ENCODE measurements at places on chromosomes 2 and 18. TPM values are rescaled to one million over a fixed set of nuclear protein-coding genes. Genes with fewer than 3 reads are reported as not detected.

Gene RNASEH1
- total RNA-seq, result 27.6 TPM

- no peak overlapping the region for H3K27ac ChIP-seq
- no peak for DNase-seq
- H3K4me1 ChIP-seq, result no peaks in the 10 kb centered on the region
- no peak overlapping the region for H3K4me3 ChIP-seq
Observed at GRCh38 chr2:159840616-159841015, 42.6 kb upstream of the CD302 start.

Gene RSAD2
- total RNA-seq, result 6.3 TPM

Gene DUSP2
- total RNA-seq, result 14.4 TPM

- no peaks in the 10 kb centered on the region for H3K27me3 ChIP-seq
- H3K4me1 ChIP-seq, result no peaks in the 10 kb centered on the region
- no peak overlapping the region for H3K4me3 ChIP-seq
- DNase-seq, result no peak
- H3K36me3 ChIP-seq, result peaks cover 97% of the 10 kb centered on the region
- H3K27ac ChIP-seq, result no peak overlapping the region
Observed at GRCh38 chr2:27647289-27647688, 16.1 kb downstream of the SUPT7L start.

- H3K27me3 ChIP-seq, result peaks cover 47% of the 10 kb centered on the region
- H3K27ac ChIP-seq, result no peak within 1 kb of the TSS
- no peaks in the 10 kb centered on the region for H3K36me3 ChIP-seq
- H3K4me3 ChIP-seq, result peak within 1 kb of the TSS; percentile 39
Observed at GRCh38 chr2:216632952-216633615, at the start of gene IGFBP2. IGFBP2 (plus strand) TSS chr2:216633420; CDS start chr2:216633524, 104 bp downstream.

GRCh38 chr2:194090251-194090905 lies 1566.6 kb upstream of the SLC39A10 start:
- no peak overlapping the region for H3K4me3 ChIP-seq
- H3K36me3 ChIP-seq, result no peaks in the 10 kb centered on the region

- H3K4me1 ChIP-seq, result no peaks in the 10 kb centered on the region
- H3K36me3 ChIP-seq, result no peaks in the 10 kb centered on the region
- H3K27ac ChIP-seq, result no peak overlapping the region
- no peak overlapping the region for H3K4me3 ChIP-seq
Observed at GRCh38 chr2:149040451-149040850, 2.0 kb downstream of the LYPD6B start.

GRCh38 chr2:109212836-109213563 lies 84.0 kb downstream of the SH3RF3 start:
- peaks cover 48% of the 10 kb centered on the region for H3K4me1 ChIP-seq
- no peak overlapping the region for H3K4me3 ChIP-seq
- no peaks in the 10 kb centered on the region for H3K27me3 ChIP-seq

Gene GREB1
- 74.3 TPM for total RNA-seq

Gene B4GALT6
- total RNA-seq, result 1.7 TPM

GRCh38 chr2:27290549-27290948 lies 8.3 kb downstream of the TRIM54 start:
- H3K36me3 ChIP-seq, result no peaks in the 10 kb centered on the region
- no peaks in the 10 kb centered on the region for H3K4me1 ChIP-seq
- no peak overlapping the region for H3K4me3 ChIP-seq
- DNase-seq, result no peak

GRCh38 chr2:26614216-26615138 lies 26.7 kb downstream of the CIB4 start:
- H3K27me3 ChIP-seq, result no peaks in the 10 kb centered on the region
- DNase-seq, result no peak
- H3K36me3 ChIP-seq, result no peaks in the 10 kb centered on the region
- peaks cover 36% of the 10 kb centered on the region for H3K4me1 ChIP-seq
- no peak overlapping the region for H3K27ac ChIP-seq
- no peak overlapping the region for H3K4me3 ChIP-seq

Gene VWC2L
- total RNA-seq, result not detected

DNA sequence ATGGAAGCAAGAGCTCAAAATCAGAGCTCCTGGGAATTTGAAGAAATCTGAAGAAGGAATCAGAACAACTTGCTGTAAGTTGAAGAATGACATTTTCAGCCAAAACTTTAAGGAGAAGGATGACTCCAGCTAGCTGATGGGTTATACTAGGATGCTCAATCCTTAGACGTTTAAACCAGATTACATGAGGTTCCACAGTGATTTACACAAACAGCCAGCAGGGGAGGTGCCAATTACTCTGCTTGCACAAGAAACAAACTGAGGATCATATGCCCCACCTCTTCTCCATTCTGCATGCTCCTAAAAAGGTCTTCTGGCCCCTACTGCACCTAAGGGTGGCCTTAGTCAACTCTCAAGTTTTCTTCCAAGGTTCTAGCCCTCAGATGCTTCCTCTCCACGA lies 47.9 kb upstream of the PCBP1 start:
- no peak overlapping the region for H3K4me3 ChIP-seq
- DNase-seq, result no peak
- H3K27ac ChIP-seq, result no peak overlapping the region
- no peaks in the 10 kb centered on the region for H3K36me3 ChIP-seq
- H3K4me1 ChIP-seq, result peaks cover 11% of the 10 kb centered on the region
- H3K27me3 ChIP-seq, result no peaks in the 10 kb centered on the region

GRCh38 chr2:191846515-191847476 lies at the start of gene CAVIN2:
CAVIN2 (minus strand) TSS chr2:191847088; CDS start chr2:191846925, 163 bp downstream.
- no peak within 1 kb of the TSS for H3K27ac ChIP-seq
- DNase-seq, result peak; percentile 60
- peak within 1 kb of the TSS; percentile 40 for H3K4me3 ChIP-seq
- no peaks in the 10 kb centered on the region for H3K27me3 ChIP-seq

DNA sequence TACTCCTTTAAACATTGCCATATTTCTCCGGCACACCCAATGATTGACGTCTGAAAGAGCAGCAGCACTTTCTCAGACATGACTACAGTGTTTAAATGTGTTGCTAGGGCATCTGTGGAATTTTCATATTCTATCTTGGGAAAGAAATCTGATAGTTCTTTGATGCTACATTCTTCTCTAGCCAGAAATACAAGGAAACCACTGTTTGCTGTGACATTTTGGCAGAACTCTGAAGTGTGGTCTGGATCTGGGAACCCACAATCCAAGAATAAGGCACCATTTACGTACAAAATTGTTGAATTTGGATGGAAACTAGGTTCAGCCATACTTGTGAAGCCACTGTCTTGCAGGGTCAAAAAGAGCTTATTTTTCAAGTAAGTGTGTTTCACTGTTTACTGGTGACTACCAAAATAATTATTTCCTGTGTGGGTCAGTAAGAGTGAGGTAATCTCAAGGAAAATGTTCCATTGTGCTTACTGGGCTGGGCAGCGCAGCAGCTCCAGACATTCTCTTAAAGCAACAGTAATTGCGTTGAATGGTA lies 21.3 kb upstream of the CD28 start:
- no peak for DNase-seq
- peak overlapping the region; percentile 64 for H3K27ac ChIP-seq
- H3K36me3 ChIP-seq, result no peaks in the 10 kb centered on the region
- H3K4me3 ChIP-seq, result no peak overlapping the region
- H3K27me3 ChIP-seq, result no peaks in the 10 kb centered on the region
- no peaks in the 10 kb centered on the region for H3K4me1 ChIP-seq

DNA sequence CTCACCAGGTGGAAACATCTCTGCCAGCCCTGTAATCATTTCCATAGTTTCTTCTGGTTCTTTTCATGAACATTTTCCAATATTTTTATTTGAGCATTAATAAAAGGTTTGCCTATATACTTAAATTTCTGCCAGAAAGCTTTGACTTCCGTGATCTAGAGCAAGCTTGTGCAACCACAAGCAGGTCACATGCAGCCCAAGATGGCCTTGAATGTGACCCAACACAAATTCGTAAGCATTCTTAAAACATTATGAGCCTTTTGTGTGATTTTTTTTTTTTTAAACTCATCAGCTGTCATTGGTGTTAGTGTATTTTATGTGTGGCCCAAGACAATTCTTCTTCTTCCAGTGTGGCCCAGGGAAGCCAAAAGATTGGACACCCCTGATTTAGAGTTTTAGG lies 51.6 kb downstream of the NEDD4L start:
- H3K27ac ChIP-seq, result peak overlapping the region; percentile 25
- no peaks in the 10 kb centered on the region for H3K36me3 ChIP-seq
- no peak overlapping the region for H3K4me3 ChIP-seq
- no peaks in the 10 kb centered on the region for H3K4me1 ChIP-seq
- no peak for DNase-seq

Gene POTEC
- total RNA-seq, result not detected

DNA sequence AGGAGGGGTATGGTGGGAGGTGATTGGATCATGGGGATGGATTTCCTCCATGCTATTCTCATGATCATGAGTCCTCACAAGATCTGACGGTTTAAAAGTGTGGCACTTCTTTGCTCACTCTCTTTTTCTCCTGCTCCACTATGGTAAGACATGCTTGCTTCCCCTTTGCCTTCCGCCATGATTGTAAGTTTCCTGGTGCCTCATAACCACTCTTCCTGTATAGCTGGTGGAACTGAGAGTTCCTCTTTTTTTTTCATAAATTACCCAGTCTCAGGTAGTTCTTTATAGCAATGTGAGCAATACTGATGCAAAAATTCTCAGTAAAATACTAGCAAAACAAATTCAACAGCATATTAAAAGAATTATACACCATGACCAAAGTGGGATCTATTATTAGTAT lies 728.5 kb upstream of the SLC8A1 start:
- no peaks in the 10 kb centered on the region for H3K27me3 ChIP-seq
- no peaks in the 10 kb centered on the region for H3K4me1 ChIP-seq
- no peak overlapping the region for H3K27ac ChIP-seq
- no peak overlapping the region for H3K4me3 ChIP-seq
- no peak for DNase-seq

GRCh38 chr18:65752625-65753325 lies 2.0 kb downstream of the CDH7 start:
- H3K36me3 ChIP-seq, result no peaks in the 10 kb centered on the region
- H3K27ac ChIP-seq, result peak overlapping the region; percentile 25
- no peaks in the 10 kb centered on the region for H3K27me3 ChIP-seq
- H3K4me1 ChIP-seq, result no peaks in the 10 kb centered on the region
- DNase-seq, result no peak
- no peak overlapping the region for H3K4me3 ChIP-seq

DNA sequence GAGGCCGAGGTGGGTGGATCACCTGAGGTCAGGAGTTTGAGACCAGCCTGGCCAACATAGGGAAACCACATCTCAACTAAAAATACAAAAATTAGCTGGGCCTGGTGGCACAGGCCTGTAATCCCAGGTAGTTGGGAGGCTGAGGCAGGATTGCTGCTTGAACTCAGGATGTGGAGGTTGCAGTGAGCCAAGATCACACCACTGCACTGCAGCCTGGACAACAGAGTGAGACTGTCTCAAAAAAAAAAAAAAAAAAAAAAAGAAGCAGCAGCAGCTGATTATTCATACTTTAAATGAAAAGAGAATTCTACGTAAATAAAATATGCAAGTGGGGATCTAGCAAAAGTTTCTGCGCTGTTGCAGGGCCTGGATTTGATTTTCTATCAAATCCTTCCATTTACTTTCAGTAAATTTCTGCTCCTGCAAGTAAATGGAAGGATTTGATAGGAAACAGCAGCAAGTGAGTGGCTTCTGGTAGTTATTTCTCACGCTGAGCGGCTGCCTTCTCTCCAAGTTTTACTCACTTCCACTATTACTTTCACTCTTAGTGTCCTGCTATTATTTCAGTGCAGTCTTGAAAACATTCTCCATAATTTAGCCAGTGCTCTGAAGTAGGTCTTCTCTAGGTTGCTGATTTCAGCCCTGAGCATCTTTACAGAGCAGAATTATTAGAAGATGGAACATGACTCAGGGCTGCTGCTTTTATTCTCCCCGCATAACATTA lies 68.4 kb downstream of the SLC16A14 start:
- H3K4me1 ChIP-seq, result no peaks in the 10 kb centered on the region
- H3K36me3 ChIP-seq, result no peaks in the 10 kb centered on the region
- H3K27me3 ChIP-seq, result no peaks in the 10 kb centered on the region
- H3K4me3 ChIP-seq, result no peak overlapping the region

Gene GEN1
- 6.1 TPM for total RNA-seq

- H3K4me1 ChIP-seq, result peaks cover 24% of the 10 kb centered on the region
- no peak for DNase-seq
- no peaks in the 10 kb centered on the region for H3K27me3 ChIP-seq
- H3K27ac ChIP-seq, result no peak overlapping the region
Observed at GRCh38 chr18:67513280-67513679, 3.2 kb downstream of the DSEL start.

Gene SIX3
- total RNA-seq, result not detected

Gene CERS6
- total RNA-seq, result 37.7 TPM

Gene TTN
- 7.6 TPM for total RNA-seq

GRCh38 chr2:165214093-165214492 lies 10.2 kb upstream of the SCN3A start:
- no peak overlapping the region for H3K4me3 ChIP-seq
- no peaks in the 10 kb centered on the region for H3K27me3 ChIP-seq

GRCh38 chr2:9258953-9259399 lies 52.4 kb downstream of the ASAP2 start:
- H3K27me3 ChIP-seq, result no peaks in the 10 kb centered on the region
- peaks cover 89% of the 10 kb centered on the region for H3K4me1 ChIP-seq
- peak overlapping the region; percentile 26 for H3K27ac ChIP-seq
- no peak for DNase-seq
- no peaks in the 10 kb centered on the region for H3K36me3 ChIP-seq

Gene NTSR2
- 4.2 TPM for total RNA-seq

DNA sequence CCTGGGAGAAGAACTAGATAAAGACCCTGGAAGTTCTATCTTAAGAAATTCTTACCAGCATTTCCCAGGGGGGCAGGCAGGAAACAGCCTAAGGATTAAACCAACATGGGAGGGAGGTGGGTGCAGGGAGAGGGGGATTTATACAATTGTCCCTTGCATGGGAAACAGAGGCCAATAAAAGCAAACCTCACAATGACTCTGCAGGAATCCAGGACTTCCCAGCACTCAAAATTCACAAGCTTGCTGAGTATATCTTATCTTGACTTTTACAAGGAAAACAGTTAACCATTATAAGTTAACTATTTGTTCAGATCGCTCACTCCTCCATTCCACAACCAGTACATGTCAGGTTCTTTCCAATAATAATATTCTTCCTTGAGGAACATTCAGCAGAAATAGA lies 241.3 kb downstream of the MREG start:
- DNase-seq, result no peak
- H3K27me3 ChIP-seq, result no peaks in the 10 kb centered on the region
- no peaks in the 10 kb centered on the region for H3K36me3 ChIP-seq
- H3K4me3 ChIP-seq, result no peak overlapping the region

Gene CCL20
- total RNA-seq, result not detected

DNA sequence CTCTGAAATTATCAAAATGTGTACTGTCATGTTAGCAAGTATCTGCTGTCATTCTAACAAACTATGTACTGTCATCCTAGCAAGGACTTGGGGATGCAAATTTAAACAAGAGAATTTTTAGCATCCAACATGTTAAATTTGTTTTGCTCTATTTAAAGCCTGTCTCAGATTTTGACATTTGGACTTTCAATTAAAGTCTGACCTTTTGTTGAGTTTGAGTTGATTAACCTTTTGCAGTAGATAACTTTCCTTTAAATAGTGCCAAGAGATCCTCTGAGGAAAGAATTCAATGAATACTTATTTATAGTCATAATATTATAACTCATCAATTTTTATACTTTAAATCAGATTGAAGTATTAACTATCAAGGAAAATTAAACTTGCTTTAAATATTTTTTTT lies 80.2 kb downstream of the TDRD15 start:
- H3K36me3 ChIP-seq, result no peaks in the 10 kb centered on the region
- H3K27ac ChIP-seq, result no peak overlapping the region
- H3K27me3 ChIP-seq, result no peaks in the 10 kb centered on the region
- no peak overlapping the region for H3K4me3 ChIP-seq
- no peak for DNase-seq
- H3K4me1 ChIP-seq, result no peaks in the 10 kb centered on the region

- H3K4me1 ChIP-seq, result peaks cover 47% of the 10 kb centered on the region
- H3K4me3 ChIP-seq, result peak overlapping the region; percentile 22
- H3K36me3 ChIP-seq, result no peaks in the 10 kb centered on the region
- DNase-seq, result no peak
- peak overlapping the region; percentile 81 for H3K27ac ChIP-seq
- no peaks in the 10 kb centered on the region for H3K27me3 ChIP-seq
Observed at GRCh38 chr2:218002143-218002844, 501 bp downstream of the TNS1 start.
